Caco-2 (cell line): ENCODE measurements at places on chromosomes 7 and 10. TPM values are rescaled to one million over a fixed set of nuclear protein-coding genes. Genes with fewer than 3 reads are reported as not detected.

C10orf62 gene
- not detected in 2 replicates for total RNA-seq

CFAP70 gene
- total RNA-seq, result 0.26 and 0.39 TPM in 2 replicates

TYW1 gene
- 25.6 and 26.9 TPM in 2 replicates for total RNA-seq

CALCR gene
- total RNA-seq, result 0.30 TPM in 1 of 2 replicates, not detected in the other

PCDH15 gene
- total RNA-seq, result 0.02 and 0.07 TPM in 2 replicates

TRPV5 gene
- not detected in 2 replicates for total RNA-seq

FRAT1 gene
- total RNA-seq, result 2.3 and 2.9 TPM in 2 replicates

FOXP2 gene
- total RNA-seq, result not detected in 2 replicates

LOXL4 gene
- total RNA-seq, result 2.1 and 3.7 TPM in 2 replicates

H2BK1 gene
- total RNA-seq, result not detected in 2 replicates
